Airway epithelial cell (primary cell): ENCODE measurements at places on chromosomes 16 and 17. TPM values are rescaled to one million over a fixed set of nuclear protein-coding genes. Genes with fewer than 3 reads are reported as not detected.

Gene GAN
- 6.5 and 7.8 TPM in 2 replicates for total RNA-seq

Gene PLA2G10
- not detected in 2 replicates for total RNA-seq

Gene SYNGR3
- total RNA-seq, result 2.1 and 5.4 TPM in 2 replicates

Gene CTRL
- 1.5 TPM in 1 of 2 replicates, not detected in the other for total RNA-seq

Gene RAB26
- 0.49 and 5.0 TPM in 2 replicates for total RNA-seq

Gene KRT33B
- not detected in 2 replicates for total RNA-seq

Gene TP53TG3
- not detected in 2 replicates for total RNA-seq
